ENCODE measurements at places on chromosomes 11 and 22.

- DNase-seq = no peak
Measured at GRCh38 chr11:65744026-65744698, 23.6 kb upstream of the RNASEH2C start.

- DNase-seq = no peak
Measured at GRCh38 chr22:19664406-19664805, 49.9 kb upstream of the SEPTIN5 start.

GRCh38 chr11:44899959-44900358, 50.7 kb downstream of the TP53I11 start:
- no peak for DNase-seq

DNA sequence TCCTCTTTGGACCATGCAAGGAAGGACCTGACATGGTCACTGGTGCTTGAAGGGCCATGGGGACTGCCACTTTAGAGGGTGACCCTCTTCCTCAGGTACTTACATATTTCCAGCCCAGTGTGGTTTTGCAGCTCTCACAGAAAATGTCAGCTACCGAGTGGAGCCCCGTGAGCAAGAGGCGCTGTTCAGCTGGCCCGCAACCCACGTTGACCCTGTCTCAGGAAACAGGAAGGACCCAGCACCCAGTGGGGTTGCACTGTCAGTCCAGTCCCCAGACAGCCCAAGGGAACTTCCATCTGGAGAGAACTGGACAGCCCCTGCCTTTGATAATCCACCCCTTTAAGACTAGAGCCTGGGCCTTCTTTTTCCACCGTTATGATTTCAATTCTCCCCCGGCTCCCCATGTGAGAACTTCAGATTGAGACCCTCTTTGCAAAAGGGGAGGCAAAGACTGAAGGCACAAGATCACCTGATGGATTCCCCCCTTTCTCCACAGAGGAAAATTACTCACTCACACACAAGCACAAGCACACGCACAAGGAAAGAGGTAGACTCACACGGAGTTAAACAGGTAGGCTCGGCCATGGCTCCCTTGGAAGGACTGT, 3.4 kb downstream of the YPEL4 start:
- no peak for DNase-seq

GRCh38 chr11:117083011-117083935, 15.0 kb downstream of the SIK3 start:
- no peak for DNase-seq

GRCh38 chr22:39663751-39664150, 93.2 kb downstream of the CACNA1I start:
- DNase-seq = no peak

- DNase-seq = no peak
Measured at GRCh38 chr11:102727890-102728289, 3.1 kb upstream of the MMP8 start.

DNA sequence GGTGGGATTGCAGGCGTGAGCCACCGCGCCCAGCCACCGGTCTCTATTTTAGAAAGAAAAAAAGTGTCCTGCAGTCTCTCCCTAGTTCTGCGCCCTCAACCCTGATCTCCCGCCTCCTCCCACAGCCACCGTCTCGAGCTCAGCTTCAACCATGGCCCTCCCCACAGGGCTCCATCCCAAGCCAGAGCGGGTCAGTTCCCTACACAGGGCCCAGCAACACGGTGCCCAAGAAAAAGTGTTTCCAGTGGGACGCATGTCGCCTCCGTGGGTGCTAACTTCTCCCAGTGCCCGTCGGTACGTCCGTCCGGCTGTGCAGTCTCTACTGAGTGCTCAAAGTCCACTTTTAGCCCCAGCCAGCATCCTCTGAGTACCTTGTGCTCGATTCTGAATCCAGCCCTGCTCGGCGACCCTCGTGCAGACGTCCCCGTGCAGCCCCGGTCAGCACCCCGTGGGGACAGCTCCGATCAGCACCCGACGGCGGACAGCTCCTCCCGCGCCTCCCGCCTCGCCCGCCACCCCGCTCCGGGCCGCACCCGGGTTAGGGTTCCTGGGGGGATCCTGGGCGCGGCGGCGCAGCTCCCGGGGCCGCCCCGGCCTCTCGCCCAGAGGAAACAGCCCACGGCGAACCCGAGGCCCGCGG, 657 bp upstream of the MAPK8IP2 start:
- DNase-seq = peak; percentile 38

- DNase-seq = no peak
Measured at GRCh38 chr22:37659897-37660708, 1.6 kb downstream of the PDXP start.

DNA sequence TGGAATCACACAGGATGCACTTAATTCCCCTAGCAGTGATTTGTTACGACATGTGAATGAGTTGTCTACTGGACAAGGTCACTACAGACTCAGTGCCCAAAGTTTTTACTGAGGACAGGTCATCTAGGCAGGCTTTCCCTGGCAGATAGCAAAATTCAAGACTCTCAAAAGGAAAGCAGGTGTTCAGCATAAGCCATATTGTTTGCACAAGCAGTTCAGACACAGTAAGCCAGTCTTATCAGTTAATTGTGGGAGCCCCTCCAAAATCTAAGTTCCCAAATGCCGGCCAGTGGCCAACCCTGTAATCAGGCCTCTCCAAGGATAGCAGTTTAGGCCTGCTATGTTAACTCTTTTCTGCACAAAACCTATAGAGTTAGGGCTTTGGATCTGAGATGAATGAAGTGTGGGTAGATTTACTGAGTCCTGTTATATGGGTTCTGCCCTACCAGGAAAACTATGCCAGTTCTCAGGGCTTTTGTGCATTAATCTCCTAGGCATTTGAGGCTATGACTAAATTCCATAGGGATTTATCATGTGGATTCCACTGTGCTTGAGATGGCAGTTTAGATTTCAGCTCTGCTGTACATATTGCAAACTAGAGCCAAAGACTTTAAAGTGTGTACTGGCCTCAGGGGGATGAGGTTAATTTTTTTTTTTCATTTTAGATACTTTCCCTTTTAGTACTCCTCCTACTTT, 4.8 kb upstream of the ARHGEF12 start:
- DNase-seq = no peak

Data from posterior cingulate gyrus (tissue), 11 donors.